ENCODE measurements at places on chromosomes 5 and 9. TPM values are rescaled to one million over a fixed set of nuclear protein-coding genes. Genes with fewer than 3 reads are reported as not detected.

The FGD3 gene
- 0.14 TPM for total RNA-seq

The DAB2IP gene
- total RNA-seq = 13.6 TPM

The ZNF354C gene
- 0.80 TPM for total RNA-seq

The SKP1 gene
- total RNA-seq = 626 TPM

The MCTP1 gene
- 8.3 TPM for total RNA-seq

The DCTN3 gene
- 110 TPM for total RNA-seq

The BAG1 gene
- 147 TPM for total RNA-seq

The LRRC19 gene
- not detected for total RNA-seq

The SPINK4 gene
- not detected for total RNA-seq

The ZNF454 gene
- not detected for total RNA-seq

The TEX48 gene
- not detected for total RNA-seq

The PIP5KL1 gene
- total RNA-seq = 1.3 TPM

The CLPTM1L gene
- total RNA-seq = 158 TPM

The ARSI gene
- total RNA-seq = 28.6 TPM

The PTPN3 gene
- total RNA-seq = 16.0 TPM

The PAEP gene
- 0.41 TPM for total RNA-seq

The SLC4A9 gene
- total RNA-seq = 0.09 TPM

The GABRA6 gene
- not detected for total RNA-seq

The FCN2 gene
- total RNA-seq = not detected

The ISL1 gene
- total RNA-seq = 0.14 TPM

The C6 gene
- total RNA-seq = not detected

Data from A549 treated with GW870086 at 1 μM for 4 hours (cell line).